ENCODE measurements at places on chromosomes 13 and 19.

DNA sequence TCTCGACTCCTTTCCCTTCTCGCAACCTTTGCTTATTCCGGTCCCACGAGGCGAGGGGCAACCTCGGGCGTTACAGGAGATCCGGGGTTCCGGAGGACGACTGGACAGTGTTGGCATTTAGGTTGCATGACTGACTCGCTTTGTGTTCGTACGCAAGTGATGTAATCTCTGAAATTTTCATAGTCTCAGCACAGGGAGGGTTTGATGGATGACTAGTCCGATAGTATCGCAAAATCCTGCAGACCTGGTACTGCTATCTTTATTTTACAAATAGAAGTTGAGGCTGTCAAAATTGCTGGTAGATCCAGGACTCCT, 342 bp downstream of the DDX49 start:
- no peak for DNase-seq

DNA sequence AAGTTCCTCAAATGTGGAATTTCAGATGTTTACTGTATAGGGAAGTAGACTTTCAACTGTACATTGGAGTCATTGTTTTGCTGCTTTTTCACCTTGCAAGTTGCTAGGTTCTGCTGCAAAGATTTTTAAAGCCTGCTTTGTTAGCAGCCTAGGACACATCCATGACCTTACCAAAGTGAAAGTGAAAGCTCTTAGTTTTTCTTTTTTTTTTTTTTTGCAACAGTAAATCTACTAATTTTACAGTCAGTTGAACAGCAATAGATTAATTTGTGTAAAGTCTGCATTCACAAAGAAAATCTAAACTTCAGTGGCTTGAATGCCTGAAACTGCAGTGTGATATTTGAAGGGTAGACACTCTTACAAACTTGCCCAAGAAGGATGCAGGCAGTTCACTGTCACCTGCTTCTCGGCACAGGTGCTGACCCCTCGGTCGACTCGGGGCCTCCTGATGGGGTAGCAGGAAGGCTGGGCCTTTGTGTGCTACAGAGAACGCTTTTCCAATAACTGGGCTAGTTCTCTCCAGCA, 5.0 kb upstream of the MTIF3 start:
- DNase-seq, result no peak

DNA sequence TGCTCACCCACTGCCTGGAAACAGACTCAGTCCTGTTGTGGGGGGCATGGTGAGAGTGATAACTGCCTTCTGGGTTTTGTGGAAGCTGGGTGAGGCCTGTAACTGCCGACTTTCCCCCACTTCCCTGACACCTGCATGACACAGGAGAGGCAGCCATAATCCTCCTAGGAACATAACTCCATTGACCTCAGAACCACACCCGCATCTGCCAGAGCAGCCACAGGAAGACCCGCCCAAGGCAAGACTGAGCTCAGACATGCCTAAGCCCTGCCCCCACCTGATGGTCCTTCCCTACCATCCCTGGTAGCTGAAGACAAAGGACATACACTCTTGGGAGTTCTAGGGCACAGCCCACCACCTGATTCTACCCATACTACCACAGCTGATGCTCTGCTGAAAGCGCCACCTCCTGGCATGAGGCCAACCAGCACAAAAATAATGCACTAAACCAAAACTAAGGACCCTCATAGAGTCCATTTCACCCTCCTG, 326.7 kb downstream of the RBM26 start:
- DNase-seq, result no peak

DNA sequence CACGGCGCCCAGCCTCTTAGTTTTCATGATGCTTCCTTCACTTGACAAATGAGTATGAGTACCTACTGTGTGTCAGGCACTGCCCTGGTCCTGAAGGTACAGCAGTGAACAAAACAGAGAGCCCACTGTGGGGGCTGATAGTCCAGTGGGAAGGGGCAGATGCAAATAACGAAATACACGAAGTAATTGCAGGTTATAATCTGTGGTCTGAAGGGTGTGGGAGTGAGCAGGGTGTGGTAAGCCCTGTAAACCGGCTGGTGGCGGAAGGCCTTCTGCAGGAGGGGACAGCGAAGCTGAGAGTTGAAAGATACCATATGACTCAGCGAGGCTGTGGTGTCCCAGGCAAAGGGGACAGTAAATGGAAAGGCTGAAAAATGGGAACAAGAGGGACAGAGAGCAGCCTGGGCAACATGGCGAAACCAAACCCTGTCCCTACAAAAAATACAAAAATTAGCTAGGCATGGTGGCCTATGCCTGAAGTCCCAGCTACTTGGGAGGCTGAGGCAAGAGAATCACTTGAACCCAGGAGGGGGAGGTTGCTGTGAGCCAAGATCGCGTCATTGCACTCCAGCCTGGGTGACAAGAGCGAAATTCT, 60.5 kb downstream of the MAP4K1 start:
- no peak for DNase-seq

DNA sequence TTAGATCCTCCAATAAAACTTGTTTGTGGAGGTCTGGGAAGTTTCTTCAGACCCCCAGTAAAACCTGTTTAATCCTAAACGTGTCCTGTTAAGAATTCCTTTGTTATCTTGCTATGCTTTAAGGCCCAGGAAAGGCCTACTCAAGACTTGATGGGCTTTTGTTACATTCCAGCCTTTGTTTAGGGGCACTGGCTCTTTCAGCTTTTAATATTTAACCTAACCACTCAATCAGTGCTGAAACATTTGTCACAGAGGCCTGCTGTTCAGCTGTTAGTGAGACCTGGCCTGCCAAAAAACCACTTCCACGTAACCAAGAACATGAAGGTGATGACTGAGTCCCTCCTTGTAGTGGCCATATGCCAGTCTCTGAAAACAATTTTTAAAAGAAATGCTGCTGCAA, 41.7 kb downstream of the PCDH17 start:
- DNase-seq, result no peak

DNA sequence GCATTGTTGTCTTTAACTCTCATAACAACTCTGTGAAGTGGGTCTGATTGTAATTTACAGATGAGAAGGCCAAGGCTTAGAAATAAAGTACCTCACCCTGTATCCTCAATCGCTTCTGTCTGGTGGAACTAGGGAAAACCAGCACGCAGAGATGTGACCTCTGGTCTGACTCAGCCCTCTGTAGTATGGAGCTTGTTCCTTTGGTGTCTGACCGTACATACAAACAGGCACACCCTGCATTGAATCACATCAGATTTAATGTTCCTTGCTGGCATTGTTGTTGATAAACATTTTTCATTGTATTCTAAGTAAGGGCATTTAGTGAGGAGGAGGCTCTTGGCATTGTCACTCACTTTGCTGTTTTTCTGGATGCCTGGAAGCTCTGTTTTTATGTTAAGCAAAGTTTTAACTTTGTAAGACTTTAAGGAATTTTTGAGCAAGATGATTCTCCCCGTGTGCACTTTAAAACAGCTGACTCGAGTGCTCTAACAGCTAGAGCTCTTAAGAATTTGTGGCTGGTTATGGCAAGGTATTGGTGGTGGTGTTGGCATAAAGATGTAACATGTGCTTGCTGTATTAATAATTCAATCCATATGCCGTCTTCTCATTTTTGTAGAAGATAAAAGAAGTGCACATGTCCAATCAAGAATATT, 89.0 kb upstream of the SPATA13 start:
- no peak for DNase-seq

DNA sequence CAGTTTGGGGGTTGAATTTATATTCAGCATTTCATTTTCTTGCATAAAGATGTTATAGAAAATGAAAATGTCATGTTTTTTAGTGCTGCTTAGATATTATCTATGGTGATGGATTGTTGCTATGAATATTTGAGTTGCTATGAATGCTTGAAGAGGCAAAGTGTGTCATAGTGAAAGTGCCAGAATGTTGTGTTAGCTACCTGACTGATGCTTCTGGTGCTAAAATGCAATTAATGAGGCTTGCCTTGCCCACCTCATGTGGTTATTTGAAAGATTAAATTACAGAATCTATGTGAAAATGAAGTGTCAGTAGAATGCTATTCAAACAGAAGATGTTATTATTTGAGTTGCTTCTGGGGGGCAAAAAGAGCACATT, 62.7 kb upstream of the MYCBP2 start:
- no peak for DNase-seq

- DNase-seq, result no peak
These were observed 547.7 kb upstream of the SLITRK1 start for GRCh38 chr13:84430015-84430414.

DNA sequence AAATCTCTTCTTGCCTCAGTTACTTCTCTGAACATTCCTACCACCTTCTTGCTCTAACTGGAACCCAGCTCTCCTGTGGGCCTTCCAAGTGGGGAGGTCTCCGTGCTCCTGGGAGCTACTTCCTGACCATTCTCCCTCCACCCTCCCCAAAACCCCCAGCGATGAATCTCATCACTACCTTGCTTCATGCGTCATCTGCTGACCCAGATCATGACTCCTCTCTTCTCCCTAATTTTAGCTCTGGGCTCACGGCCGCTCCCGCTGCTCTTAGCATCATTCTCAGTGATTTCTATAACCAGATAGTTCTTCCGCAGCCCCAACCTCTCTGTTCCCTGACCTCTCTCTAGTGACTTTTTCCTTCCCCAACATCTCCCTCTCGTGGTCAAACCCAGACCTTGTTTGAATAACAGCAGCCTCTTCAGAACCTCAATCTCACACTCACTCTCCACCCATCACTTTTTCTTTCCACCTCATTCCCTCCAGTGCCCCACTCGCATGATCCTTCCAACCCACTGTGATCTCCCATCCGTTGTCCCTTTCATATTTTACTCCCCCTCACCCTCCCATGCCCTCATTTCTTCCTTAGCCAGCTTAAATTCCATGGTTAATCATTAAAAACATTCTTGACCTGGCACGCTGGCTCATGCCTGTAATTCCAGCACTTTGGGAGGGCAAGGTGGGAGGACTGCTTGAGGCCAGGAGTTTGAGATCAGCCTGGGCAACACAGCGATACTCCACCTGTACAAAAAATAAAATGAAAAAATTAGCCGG, 21.8 kb downstream of the MRPS12 start:
- no peak for DNase-seq

GRCh38 chr19:788983-789700, 8.1 kb upstream of the PTBP1 start:
- no peak for DNase-seq

DNA sequence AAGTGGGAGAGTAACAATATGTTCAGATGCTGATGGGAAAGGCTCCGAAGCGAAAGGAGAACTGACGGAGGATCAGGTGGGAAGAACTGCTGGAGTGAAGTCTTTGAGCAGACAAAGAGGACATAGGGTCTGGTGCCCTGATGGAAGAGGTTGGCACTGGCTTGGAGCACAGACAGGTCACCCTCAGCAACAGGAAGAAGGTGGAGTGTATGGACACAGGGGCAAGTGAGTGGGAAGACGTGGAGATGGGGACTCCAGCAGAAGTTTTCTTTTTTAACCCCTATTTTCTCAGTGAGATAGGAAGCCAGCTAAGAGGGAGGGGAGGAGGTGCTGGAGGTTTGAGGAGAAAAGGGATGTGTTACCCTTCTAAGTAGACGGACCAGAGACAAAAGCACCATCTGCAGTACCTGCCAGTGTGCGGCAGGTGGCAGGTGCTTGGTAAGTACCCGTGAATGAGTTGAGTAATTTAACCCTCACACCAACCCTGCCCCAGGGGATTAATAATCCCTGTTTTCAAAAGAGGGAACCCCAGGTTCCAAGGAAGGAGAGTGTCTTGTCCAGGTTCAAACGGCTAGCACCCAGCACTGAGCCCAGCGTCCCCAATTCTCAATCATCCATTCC, 11.2 kb downstream of the HAS1 start:
- DNase-seq, result no peak

- DNase-seq, result no peak
These were observed 927 bp upstream of the SDHAF1 start for GRCh38 chr19:35993923-35994598.

- DNase-seq, result no peak
These were observed 76.5 kb downstream of the PCDH20 start for GRCh38 chr13:61339054-61339621.

DNA sequence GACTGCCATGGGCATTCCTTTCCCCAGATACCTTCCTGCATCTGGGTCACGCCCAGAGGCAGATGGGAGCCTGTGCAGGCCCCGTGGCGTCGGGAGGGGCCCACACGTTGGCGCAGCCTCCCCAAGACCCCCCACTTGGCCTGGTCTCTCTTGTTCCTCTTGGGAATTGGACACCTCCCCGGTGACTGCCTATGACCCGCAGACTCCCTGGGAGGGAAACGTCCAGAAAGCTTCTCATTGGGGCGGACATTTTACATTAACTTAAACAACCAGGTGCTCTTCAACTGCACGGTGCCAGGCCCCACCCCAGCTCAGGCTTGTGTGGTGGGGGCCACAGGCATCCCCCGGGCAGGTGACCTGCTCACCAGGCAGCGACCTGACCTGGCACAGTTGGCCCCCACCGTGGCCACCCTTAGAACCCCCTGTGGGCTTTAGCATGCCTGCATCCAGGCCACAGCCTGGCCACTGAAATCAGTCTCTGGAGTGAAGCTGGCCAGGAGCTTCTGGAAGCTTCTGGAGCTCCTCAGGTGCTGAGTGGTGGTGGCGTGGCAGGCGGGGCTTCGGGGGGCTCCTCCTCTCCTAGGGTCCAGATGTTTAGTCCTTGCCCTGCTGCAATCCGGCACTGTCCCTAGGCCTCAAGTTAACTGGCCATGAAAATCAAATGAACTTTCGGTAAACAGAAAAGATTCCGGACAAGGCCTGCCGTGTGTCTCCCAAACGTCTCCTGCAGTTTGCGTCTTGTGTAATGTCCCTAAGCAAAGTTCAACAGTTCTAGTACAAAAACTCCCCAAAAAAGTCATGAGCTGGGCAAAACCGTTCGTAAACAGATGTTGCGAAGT, 8.5 kb upstream of the PROZ start:
- DNase-seq, result no peak

GRCh38 chr13:34803756-34804155, 138.3 kb upstream of the NBEA start:
- DNase-seq, result no peak

GRCh38 chr13:102275969-102276368, 125.9 kb downstream of the FGF14 start:
- no peak for DNase-seq

GRCh38 chr19:15107061-15108010, at the start of gene SYDE1:
TSS of gene SYDE1 (plus strand) at chr19:15107401. CDS start at chr19:15107434, 33 bp downstream.
- no peak for DNase-seq

- DNase-seq, result no peak
These were observed 6.2 kb upstream of the GP6 start for GRCh38 chr19:55044286-55044685.
